ENCODE measurements at places on chromosomes 4 and X.
A peak's percentile ranks its signal among the peaks of the same experiment; 100 is the strongest.

- DNase-seq, result no peak
These were observed 172.5 kb downstream of the ANK2 start for GRCh38 chr4:113221990-113222389.

- no peak for DNase-seq
These were observed 142.5 kb downstream of the COL4A5 start for GRCh38 chrX:108582151-108582550.

GRCh38 chr4:170741856-170742255 lies 652.1 kb upstream of the AADAT start:
- DNase-seq, result no peak

- no peak for DNase-seq
These were observed 29.2 kb downstream of the CLDN2 start for GRCh38 chrX:106949366-106949765.

- DNase-seq, result no peak
These were observed 29.0 kb downstream of the CD99L2 start for GRCh38 chrX:150869450-150869849.

DNA sequence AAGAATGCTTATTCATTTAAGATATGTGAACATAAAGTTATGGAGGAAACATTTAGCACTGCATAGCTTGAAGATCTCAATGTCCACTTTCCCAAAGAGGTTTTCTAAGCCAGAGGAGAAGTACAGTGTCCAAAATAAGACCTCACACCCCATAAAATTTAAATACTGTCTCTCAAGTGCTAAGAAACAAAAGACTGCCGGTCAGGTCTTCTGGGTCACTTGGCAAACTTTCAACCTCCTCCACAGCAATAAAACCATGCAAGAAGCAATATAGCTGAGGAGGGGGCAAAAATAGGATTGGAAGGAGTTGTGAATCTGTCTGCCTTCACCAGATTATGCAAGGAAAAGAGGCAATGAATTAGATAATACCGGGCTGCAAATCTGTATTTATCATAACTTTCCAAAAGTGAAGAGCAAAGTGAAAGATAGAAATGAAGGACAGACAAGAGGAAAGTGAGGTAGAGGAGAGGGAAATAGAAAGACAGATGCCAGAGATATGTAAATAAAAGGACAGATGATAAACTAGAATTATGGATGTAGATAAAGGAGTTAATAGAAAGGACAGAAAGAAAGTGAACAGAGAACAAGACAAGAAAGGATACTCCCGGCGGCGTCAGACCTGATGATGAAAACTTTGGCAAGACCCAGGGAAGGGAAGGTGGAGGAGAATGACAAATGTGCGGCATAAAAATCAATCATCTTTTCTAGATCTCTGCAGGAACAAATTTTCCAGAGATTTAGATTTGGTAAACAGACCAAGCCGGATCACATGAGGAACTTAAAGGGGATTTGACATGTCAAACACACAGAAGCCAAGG lies 152.7 kb upstream of the FAM241A start:
- no peak for DNase-seq

- DNase-seq, result no peak
These were observed 79.7 kb downstream of the BCOR start for GRCh38 chrX:40018041-40018440.

DNA sequence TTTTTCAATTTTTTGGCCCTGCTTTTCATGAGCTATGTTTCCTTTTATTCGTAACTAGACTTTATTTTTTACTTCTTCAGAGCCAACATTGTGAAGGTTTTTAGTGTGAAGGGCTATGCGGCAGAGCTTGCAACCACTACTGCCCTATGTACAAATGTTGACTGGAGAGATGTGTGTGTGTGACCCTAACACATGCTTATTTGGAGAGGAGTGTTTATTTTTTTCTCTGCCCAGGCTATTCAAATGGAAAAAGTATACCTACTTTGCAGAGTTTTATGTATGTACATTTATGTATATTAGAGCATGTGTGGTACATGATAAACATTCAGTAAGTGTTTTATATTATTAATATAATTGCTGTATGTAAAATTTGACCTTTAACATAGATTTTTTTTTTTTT lies 86.5 kb downstream of the WWC2 start:
- no peak for DNase-seq

- DNase-seq, result no peak
These were observed 452.4 kb downstream of the BCOR start for GRCh38 chrX:39645178-39645895.

GRCh38 chr4:154416190-154416547 lies 75.4 kb downstream of the DCHS2 start:
- DNase-seq, result no peak

DNA sequence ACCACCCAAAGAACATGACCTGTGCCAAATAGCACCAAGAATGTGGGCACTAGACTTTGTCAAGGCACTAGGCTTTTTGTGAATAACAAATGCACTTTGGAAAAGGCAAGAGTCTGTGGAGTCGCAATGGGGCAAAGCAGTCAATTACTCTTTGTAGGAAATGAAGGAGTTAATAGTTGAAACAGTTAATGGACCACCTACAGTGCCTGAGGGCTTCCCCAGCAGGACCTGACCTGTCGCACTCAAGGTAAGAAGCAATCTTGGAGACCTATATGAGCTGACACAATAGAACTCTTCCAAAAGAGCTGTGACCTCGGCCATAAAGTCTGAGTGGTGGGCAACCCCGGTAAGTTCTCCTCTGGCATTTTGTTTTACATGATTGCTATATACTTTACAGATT lies 49.2 kb upstream of the CAPN6 start:
- DNase-seq, result no peak

DNA sequence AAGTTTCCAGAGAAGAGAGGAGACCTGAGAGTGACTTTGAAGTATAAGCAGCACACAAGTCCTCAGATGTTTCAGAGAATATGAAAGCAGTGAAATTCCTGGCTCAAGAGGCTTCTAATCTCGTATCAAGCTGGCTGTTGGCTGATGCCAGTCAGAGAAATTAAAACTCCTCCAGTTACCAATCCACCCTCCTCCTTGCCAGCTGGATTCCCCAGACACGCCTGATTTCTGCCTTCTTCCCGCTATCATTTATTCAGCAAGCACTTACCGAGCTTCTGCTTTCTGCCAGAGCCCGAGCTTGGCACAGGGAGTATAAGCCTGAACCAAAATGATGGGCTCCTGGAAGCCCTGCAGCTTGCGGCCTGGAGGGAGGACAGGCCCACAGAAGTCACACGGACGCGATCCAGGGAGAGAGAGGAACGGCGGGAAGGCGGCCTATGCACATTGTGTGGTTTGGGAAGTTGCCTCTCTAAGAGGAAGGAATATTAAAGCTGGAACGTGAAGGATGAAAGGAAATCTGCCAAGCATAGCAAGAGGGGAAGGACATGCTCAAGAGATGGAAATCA lies 102.4 kb upstream of the TBL1X start:
- DNase-seq, result no peak

- no peak for DNase-seq
These were observed 28.0 kb downstream of the TBL1X start for GRCh38 chrX:9492901-9493300.

GRCh38 chr4:88043001-88043400 lies 35.6 kb downstream of the PKD2 start:
- no peak for DNase-seq

DNA sequence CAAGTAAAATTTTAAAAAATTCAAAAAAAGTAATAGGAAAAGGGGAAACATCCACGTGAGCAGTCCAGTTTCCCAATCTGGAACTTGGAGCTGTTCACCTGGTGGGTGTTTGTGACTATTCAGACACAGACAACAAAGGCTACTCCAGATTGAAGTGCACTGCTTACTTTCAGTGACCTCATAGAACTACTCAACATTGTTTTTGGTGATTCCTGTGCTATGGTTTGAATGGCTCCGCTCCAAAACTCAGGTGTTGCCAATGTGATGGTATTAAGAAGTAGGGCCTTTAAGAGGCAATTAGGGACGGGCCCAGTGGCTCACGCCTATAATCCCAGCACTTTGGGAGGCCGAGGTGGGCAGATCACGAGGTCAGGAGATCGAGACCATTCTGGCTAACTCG lies 22.1 kb downstream of the SH3RF1 start:
- DNase-seq, result no peak

DNA sequence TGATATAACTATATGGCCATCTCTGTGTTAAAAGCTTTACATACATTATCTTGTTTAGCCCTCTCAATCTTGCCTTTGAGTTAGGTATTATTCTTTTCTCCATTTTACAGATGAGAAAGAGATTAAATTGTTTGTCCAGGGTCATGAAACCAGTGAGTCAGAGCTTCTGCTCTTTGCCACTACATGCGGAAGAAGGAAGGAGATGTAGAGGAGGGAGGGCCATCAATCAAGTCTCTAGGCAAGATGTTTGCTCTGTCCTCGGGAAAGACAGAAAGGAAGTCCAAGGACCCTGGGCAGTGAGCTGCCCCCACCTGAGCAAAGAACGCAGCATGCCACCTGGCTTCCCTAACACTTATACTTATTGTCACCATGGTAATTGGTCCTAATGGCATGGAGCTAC lies 133.7 kb upstream of the IL1RAPL2 start:
- DNase-seq, result no peak

DNA sequence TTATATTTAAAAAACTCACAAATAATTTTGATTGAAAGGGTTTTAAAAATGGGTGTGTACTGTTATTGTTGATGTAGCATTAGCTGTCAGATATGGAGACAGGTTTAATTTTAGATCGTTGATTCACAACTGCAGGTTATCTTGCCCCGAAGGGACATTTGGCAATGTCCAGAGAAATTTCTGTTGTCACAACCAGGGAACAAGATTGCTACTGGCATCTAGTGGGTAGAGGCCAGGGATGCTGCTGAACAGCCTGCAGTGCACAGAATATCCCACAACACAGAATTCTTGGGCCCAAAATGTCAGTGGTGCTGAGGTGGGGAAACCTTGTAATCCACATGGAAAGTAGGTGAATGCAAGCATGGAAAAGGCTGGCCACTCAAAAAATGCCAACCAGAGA lies 114.9 kb downstream of the MAGEB17 start:
- no peak for DNase-seq

DNA sequence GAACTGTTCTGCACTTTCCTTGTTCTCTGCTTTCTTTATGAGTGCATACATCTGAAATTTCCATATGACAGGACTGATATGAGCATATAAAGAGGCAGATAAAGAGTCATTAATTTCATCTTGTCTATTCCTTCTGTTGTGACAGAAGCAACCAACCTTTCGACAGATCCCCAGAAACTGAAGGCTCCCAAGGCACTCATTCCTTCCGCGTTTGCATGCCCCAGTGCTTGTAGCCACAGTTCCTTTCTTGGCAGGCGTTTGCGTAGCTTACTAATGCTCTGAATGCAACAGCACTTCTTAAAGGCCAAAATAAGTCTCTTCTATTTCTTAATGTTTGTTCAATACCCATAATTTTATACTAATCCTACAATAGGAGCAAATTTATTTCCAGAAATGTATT lies 94.0 kb upstream of the TBL1X start:
- no peak for DNase-seq

- DNase-seq, result no peak
These were observed 76.4 kb upstream of the PGRMC2 start for GRCh38 chr4:128363966-128364365.

DNA sequence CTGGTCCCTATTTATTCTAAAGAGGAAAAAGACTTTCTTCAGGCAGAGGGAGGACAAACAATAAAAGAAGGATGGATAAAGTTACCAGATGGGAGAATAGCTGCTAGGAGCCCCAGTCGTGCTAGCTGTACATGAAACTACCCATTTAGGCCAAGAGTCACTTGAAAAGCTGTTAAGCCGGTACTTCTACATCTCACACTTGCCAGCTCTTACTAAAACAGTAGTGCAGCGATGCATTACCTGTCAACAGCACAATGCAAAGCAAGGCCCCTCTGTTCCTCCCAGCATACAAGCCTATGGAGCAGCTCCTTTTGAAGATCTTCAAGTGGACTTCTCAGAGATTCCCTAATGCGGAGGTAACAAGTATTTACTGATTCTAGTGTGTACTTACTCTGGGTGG lies 1138.8 kb downstream of the ARAP2 start:
- DNase-seq, result no peak

GRCh38 chr4:162075726-162076125 lies 88.1 kb downstream of the FSTL5 start:
- no peak for DNase-seq

- DNase-seq, result peak; percentile 7
These were observed 97.3 kb upstream of the DCLK2 start for GRCh38 chr4:149980941-149981340.

DNA sequence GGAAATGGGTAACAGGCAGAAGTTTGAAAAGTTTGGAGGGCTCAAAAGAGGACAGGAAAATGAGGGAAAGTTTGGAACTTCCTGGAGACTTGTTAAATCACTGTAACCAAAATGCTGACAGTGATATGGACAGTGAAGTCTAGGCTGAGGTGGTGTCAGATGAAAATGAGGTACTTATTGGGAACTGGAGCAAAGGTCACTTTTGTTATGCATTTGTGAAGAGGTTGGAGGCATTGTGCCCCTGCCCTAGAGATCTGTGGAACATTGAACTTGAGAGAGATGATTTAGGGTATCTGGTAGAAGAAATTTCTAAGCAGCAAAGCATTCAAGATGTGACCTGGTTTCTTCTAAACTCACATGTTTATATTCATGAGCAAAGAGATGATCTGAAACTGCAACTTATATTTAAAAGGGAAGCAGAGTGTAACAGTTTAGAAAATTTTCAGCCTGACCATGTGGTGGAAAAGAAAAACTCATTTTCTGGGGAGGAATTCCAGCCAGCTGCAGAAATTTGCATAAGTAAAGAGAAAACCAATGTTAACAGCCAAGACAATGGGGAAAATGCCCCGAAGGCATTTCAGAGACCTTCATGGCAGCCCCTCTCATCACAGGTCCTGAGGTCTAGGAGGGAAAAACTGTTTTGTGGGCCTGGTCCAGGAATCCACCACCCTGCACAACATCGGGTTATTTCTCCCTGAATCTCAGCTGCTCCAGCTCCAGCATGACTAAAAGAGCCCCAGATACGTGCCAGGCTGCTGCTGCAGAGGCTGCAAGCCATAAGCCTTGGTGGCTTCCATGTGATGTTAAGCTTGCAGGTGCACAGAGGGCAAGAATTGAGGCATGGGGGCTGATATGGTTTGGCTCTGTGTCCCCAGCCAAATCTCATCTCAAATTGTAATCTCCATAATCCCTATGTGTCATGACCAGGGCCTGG lies 632.5 kb upstream of the GNPDA2 start:
- no peak for DNase-seq

GRCh38 chrX:39954851-39955250 lies 142.9 kb downstream of the BCOR start:
- no peak for DNase-seq

- no peak for DNase-seq
These were observed 187.4 kb downstream of the TEX13C start for GRCh38 chrX:125507119-125507518.

- no peak for DNase-seq
These were observed at the start of gene TLL1 for GRCh38 chr4:165872461-165873297. Gene TLL1, plus strand, starts transcription at chr4:165873237. Its CDS starts 668 bp downstream, at chr4:165873905.

DNA sequence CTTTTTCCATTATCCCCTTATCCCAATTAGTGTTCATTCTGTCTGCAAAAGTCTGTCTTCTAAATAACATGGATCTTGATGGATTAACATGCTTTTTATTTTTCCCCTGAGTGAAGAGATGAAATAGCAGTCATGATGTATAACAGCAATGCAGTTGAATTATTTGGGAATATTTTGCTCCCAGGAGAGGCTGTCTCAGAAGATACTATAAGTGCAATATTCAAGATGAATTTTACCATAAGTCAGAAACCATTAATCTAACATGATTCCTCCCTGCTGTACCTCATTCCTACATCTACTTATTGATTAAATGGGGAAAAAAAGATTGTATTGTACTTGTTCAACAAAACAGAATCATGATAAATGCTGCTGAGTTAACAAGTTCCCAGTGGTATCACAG lies 233.2 kb upstream of the KCNIP4 start:
- DNase-seq, result no peak
